Stromal cell of bone marrow (primary cell): ENCODE measurements at places on chromosomes 12 and 14.

- no peak for DNase-seq
These were observed 4.9 kb upstream of the GRIP1 start for GRCh38 chr12:66683822-66684221.

DNA sequence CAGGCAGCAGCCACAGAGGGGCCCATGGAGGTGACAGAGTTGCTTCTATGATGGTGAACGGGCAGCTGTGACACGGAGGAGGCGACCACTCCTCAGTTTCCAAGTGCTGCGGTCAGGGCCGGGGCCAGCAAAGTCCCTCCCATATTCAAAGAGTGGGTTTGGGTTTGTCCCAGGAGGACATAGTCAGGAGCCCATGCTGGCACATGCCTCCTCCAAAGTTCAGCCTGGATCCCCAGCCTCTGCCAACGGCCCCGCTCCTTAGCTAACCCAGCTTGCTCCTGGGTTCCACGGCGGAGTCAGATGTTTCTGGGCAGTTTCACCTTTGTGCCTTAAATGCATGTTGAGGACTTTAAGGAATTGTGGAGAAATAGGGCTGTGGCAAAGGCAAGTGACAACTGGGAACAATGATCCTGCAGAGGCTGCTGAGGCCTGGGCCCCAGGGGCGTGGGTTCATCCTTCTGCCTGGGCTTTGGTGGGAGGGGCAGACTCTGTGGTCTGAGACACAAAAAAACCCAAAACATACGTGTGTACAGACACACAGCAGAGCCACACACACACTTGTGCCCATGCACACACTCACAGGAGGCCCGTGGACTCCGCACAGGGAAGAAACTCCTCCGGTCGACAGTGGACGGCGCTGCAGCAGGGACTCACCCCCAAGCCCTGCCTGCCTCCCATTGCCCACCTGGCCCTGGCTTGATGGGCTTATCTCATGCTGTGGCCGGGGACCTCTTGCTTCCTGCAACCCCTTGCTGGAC is 399.4 kb downstream of the TMEM121 start:
- no peak for DNase-seq

- DNase-seq = no peak
These were observed 498.2 kb downstream of the GLT1D1 start for GRCh38 chr12:129351481-129351880.

GRCh38 chr12:517538-517937 is 57.8 kb downstream of the B4GALNT3 start:
- DNase-seq = no peak

GRCh38 chr12:69348162-69348938 is at the start of gene LYZ:
TSS of gene LYZ (plus strand) at chr12:69348381. CDS start at chr12:69348409, 28 bp downstream.
- DNase-seq = no peak

- DNase-seq = no peak
These were observed 46.6 kb downstream of the KIF26A start for GRCh38 chr14:104184911-104185499.

DNA sequence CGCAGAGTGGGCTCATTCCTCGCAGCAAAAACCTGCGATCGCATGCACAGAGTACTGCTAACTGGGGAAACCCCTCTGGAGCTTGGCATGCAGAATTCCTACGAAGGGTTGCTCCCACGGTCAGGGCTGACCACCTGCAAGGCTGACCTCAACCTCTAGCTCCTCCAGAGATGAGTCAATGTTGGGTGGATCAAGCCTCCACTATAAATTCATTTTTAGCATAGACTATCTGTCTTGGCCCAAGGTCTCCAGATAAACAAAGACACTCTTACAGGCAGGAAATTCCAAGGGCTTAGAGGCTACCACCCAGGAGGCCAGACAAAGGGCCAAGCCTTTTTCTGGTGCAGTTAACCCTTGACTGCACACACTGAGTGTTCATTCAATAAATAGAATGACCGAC is 296.5 kb downstream of the TMEM132D start:
- DNase-seq = no peak

GRCh38 chr12:86256163-86256562 is at the start of gene MGAT4C:
TSS of gene MGAT4C (minus strand) at chr12:86256391.
- no peak for DNase-seq

DNA sequence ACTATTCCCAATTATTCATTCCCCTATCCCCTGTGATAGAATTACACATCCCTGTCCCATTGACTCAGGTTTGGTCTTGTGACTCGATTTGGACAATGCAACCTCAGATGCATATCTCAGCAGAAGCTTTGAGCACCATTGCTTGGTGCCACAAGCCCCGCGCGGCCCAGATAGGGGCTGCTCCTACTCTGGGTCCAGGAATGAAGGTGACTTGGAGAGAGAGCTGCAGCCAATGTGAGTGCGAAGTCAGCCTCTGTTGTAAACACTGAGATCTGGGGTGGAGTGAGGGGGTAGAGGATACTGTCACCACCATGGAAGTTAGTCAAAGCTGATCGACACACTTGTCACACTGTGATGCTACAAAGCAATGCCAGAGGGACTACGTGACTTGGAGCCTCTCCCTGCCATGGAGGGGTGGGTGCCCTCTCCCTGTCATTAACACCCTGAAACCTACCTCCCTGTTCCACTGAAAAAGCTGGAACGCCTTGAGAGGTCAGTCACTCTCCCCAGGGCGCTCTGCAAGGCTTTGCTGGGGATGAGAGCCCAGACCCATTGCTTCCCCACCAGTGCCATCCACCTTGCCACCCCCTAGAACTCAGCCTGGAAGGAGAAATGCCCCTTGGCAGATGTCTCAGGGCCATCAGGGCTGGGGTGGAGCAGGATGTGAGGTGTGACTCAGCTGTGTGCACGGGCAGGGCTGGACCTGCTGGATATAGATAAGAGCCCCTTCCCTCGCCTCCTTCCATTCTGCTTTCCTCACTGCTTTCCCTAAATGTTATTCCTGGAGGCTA is 6.6 kb upstream of the PLEK2 start:
- no peak for DNase-seq

- DNase-seq = peak; percentile 34
These were observed 22.9 kb downstream of the ETFBKMT start for GRCh38 chr12:31682136-31682962.

GRCh38 chr14:52640137-52640536 is 55.2 kb downstream of the ERO1A start:
- no peak for DNase-seq

GRCh38 chr14:21556378-21557083 is 23.3 kb downstream of the OR10G3 start:
- no peak for DNase-seq

- no peak for DNase-seq
These were observed 35.7 kb downstream of the RTL1 start for GRCh38 chr14:100867631-100868315.

GRCh38 chr14:56135001-56135400 is 16.8 kb downstream of the PELI2 start:
- no peak for DNase-seq

GRCh38 chr12:9727813-9728212 is 5.1 kb downstream of the CLECL1 start:
- no peak for DNase-seq

GRCh38 chr14:105842105-105842504 is 315.7 kb downstream of the TMEM121 start:
- no peak for DNase-seq

DNA sequence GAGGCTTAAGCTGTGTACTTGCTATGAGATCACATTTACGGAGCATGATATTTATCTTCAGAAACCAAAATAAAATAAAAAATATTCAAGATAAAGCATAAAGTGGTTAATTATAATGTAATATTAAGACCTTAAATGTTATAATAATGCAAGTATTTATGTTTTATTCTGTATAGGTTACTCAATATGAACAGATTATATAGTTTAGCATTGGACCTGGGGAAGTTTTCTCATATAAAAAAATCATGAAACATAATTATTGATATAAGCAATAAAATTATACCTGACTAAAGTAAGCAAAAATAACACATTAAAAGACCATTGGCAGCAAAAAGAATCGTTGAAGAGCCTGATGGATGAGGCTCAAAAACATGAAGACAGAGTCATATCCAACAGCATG is 516.2 kb downstream of the SLC16A7 start:
- DNase-seq = no peak

DNA sequence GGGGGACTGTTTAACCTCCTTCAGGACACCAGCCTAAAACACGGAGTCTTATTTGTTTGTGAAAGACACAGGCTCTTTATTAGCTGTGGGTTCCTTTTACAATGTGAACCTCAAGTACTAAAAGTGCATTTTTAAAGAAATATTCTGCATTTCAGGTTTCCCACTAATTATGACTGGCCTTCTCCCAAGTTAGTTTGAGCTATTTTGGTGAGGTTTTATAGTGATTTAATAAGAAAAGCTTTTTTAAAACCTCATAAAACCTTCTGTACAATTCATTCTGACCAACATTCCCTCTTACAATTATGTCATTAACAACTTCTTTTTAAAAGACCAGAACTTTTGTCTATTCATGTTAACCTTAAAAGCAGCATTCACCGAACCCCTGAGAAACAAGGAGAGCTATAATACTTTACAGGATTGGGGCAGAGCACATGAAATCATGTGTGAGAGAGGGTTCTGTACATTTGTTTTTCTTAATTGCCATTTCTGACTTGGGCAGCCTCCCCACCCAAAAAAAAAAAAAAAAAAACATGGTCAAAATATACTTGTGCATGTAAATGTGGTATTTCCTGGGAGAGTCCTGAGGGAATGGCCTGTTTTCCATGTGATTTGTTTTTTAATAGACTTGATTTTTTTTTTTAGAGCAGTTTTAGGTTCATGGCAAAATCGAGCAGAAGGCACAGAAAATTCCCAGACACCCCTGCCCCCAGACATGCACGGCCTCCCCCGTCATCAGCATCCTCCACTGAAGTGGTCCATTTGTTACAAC is 169.5 kb downstream of the CHST11 start:
- DNase-seq = no peak
